Activated naive CD4-positive, alpha-beta T cell treated with anti-CD3 and anti-CD28 coated beads for 36 hours (primary cell): ENCODE measurements at places on chromosomes 11 and 22. TPM values are rescaled to one million over a fixed set of nuclear protein-coding genes. Genes with fewer than 3 reads are reported as not detected.

- peak; percentile 79 for DNase-seq
- H3K36me3 ChIP-seq = peaks cover 10% of the 10 kb centered on the region
- H3K4me1 ChIP-seq = peaks cover 61% of the 10 kb centered on the region
- H3K27ac ChIP-seq = peak within 1 kb of the TSS; percentile 77
Measured at GRCh38 chr11:65524741-65525545, at the start of gene SCYL1. TSS of gene SCYL1 (plus strand) at chr11:65525083. CDS start at chr11:65525154, 71 bp downstream.

GRCh38 chr11:9518835-9519410 is 54.5 kb upstream of the WEE1 start:
- peaks cover 21% of the 10 kb centered on the region for H3K36me3 ChIP-seq
- H3K27me3 ChIP-seq = no peaks in the 10 kb centered on the region
- no peaks in the 10 kb centered on the region for H3K4me1 ChIP-seq
- H3K27ac ChIP-seq = no peak overlapping the region
- no peak for DNase-seq

GRCh38 chr11:16935518-16936302 is 78.5 kb downstream of the PLEKHA7 start:
- no peaks in the 10 kb centered on the region for H3K36me3 ChIP-seq
- H3K27me3 ChIP-seq = peaks cover 5% of the 10 kb centered on the region
- H3K4me3 ChIP-seq = no peak overlapping the region
- no peak overlapping the region for H3K27ac ChIP-seq

DNA sequence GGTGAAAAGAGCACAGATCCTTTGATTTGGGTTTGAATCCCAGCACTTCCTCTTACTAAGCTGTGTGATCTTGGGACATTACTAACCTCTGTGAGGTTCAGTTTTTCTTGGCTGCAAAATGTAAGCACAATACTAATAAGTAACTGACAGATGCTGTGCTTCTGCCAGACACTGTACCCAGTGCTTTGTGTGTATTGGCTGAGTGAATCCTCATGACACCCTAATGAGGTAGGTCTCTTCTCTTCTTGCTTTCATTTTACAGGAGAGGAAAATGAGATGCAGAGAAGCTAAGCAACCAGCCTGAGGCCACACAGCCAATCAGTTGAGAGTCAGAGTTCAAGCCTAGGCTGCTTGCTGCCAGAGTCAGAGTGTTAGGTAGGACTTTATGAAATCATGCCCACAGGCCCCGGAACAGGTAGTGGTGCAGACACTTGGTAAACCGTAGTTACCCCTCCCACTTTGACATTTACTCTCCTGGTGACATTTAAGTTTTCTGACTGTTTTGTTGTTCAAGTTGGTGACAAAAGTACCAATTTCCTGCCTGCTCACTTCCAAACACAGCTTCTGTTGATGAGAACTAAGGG is 21.2 kb downstream of the PTPRJ start:
- H3K27me3 ChIP-seq = no peaks in the 10 kb centered on the region
- H3K4me3 ChIP-seq = peak overlapping the region; percentile 66
- peaks cover 88% of the 10 kb centered on the region for H3K4me1 ChIP-seq
- H3K36me3 ChIP-seq = no peaks in the 10 kb centered on the region
- H3K27ac ChIP-seq = peak overlapping the region; percentile 96

C11orf42 gene
- total RNA-seq = not detected

ISX gene
- total RNA-seq = not detected

- no peak overlapping the region for H3K27ac ChIP-seq
- no peak overlapping the region for H3K4me3 ChIP-seq
- H3K36me3 ChIP-seq = peaks cover 2% of the 10 kb centered on the region
- DNase-seq = no peak
- no peaks in the 10 kb centered on the region for H3K4me1 ChIP-seq
- H3K27me3 ChIP-seq = no peaks in the 10 kb centered on the region
Measured at GRCh38 chr11:26780376-26781085, 58.7 kb upstream of the SLC5A12 start.

DNA sequence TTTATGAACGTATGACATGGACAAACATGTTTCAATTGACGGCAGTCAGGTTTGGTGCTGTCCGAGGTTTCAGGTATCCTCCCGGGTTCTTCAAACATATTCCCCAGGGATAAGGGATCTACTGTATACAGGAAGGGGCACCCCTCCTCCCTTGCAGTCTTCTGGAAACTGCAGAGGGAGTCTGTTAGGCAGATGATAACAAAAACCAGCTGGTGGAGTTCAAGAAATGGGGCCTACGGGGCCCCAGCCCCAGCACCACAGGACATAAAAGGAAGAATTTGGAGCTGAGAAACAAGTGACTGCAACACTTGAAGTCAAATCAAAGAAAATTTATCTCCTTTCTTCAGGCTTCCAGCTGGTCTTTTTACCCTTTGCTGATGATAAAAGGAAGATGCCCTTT is 32.1 kb downstream of the SNU13 start:
- DNase-seq = no peak
- H3K36me3 ChIP-seq = peaks cover 45% of the 10 kb centered on the region
- no peak overlapping the region for H3K27ac ChIP-seq
- H3K4me3 ChIP-seq = no peak overlapping the region
- no peaks in the 10 kb centered on the region for H3K4me1 ChIP-seq

DNA sequence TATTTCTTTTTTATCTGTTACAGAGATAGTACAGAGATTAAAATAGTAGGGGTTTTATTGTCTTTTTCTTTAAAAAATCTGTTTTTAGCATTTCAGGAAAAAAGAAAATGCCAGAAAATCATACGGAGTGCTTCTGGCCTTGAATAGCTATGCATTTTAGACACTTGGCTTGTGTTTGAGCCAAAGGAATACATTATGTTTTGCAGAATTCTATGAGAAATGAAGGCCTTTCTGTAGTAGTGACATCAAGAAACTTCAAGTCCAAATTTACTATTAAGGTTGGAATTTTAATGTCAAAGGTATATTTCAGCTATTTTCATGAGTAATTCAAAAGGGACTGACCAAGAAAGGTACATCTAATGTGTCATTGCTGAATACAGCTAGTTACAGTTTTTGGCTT is 56.3 kb upstream of the DDI1 start:
- no peak for DNase-seq
- H3K36me3 ChIP-seq = no peaks in the 10 kb centered on the region
- H3K27me3 ChIP-seq = no peaks in the 10 kb centered on the region
- no peak overlapping the region for H3K4me3 ChIP-seq
- no peak overlapping the region for H3K27ac ChIP-seq
- no peaks in the 10 kb centered on the region for H3K4me1 ChIP-seq
